ENCODE measurements at places on chromosomes 2 and 18. TPM values are rescaled to one million over a fixed set of nuclear protein-coding genes. Genes with fewer than 3 reads are reported as not detected.

BCL2L11 gene
- 19.5 TPM for total RNA-seq

SLC8A1 gene
- 14.3 TPM for total RNA-seq

IL36B gene
- total RNA-seq: not detected

HSBP1L1 gene
- total RNA-seq: 12.2 TPM

NCK2 gene
- total RNA-seq: 15.0 TPM

PLGLB1 gene
- total RNA-seq: 90.0 TPM

HOXD11 gene
- total RNA-seq: not detected

GRCh38 chr2:27441226-27441926 is 805 bp upstream of the KRTCAP3 start:
- H3K36me3 ChIP-seq: peaks cover 14% of the 10 kb centered on the region
- H3K4me1 ChIP-seq: peaks cover 10% of the 10 kb centered on the region
- no peak overlapping the region for H3K27ac ChIP-seq

DNA sequence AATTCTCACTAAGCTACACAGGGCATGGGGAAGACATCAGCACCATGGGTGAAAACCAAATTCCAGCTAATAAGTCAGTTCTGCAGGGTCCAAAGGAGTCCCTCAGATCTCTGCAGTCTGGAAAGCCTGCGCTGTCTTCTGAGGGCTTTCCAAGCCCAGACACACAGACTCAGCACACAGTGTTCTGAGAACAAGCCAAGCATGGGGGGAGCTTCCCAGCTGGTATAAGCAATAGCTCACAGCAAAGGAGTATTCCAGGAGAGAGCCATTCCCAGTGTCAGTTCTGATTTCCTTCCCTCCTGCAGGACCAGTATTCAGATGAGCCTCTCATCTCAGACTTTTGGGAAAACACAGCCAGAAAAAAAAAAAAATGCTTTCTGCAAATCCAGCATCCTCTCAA is 370.8 kb downstream of the TNS1 start:
- no peak overlapping the region for H3K4me3 ChIP-seq
- no peaks in the 10 kb centered on the region for H3K36me3 ChIP-seq
- H3K27ac ChIP-seq: no peak overlapping the region
- no peaks in the 10 kb centered on the region for H3K27me3 ChIP-seq

DNA sequence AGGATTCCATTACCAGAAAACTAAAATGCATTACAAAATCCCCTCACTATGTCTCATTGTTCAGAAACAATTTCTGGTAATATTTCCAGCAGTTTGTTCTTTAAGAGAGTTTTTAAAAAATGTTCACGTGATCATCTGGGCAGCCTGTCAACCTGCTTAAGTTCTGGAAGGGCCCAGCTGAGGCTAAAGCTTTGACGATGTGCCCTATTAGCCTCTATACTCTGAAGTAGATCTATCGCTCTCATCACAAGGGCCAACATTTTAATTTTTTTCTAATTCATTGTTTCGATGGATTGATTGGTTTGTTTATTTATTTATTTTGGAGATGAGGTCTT is 205.8 kb downstream of the PRKCE start:
- no peak for DNase-seq
- H3K4me3 ChIP-seq: no peak overlapping the region
- no peaks in the 10 kb centered on the region for H3K36me3 ChIP-seq
- no peak overlapping the region for H3K27ac ChIP-seq
- H3K4me1 ChIP-seq: peaks cover 8% of the 10 kb centered on the region
- H3K27me3 ChIP-seq: no peaks in the 10 kb centered on the region

GRCh38 chr2:85580206-85580605 is 2.8 kb downstream of the VAMP8 start:
- no peak overlapping the region for H3K27ac ChIP-seq
- peaks cover 17% of the 10 kb centered on the region for H3K4me1 ChIP-seq
- DNase-seq: no peak
- peaks cover 5% of the 10 kb centered on the region for H3K36me3 ChIP-seq
- no peak overlapping the region for H3K4me3 ChIP-seq

GRCh38 chr2:176679061-176679669 is 409.9 kb downstream of the MTX2 start:
- H3K4me3 ChIP-seq: no peak overlapping the region
- H3K36me3 ChIP-seq: no peaks in the 10 kb centered on the region
- DNase-seq: no peak
- peaks cover 2% of the 10 kb centered on the region for H3K27me3 ChIP-seq
- no peak overlapping the region for H3K27ac ChIP-seq

GRCh38 chr2:26582890-26583289 is 58.3 kb downstream of the CIB4 start:
- H3K4me3 ChIP-seq: no peak overlapping the region
- no peak for DNase-seq

Data from liver (tissue), 10 donors.